Thymus (tissue), 14 donors: ENCODE measurements at places on chromosomes 2 and 18. TPM values are rescaled to one million over a fixed set of nuclear protein-coding genes. Genes with fewer than 3 reads are reported as not detected.
A peak's percentile ranks its signal among the peaks of the same experiment; 100 is the strongest.

- DNase-seq, result no peak
- H3K36me3 ChIP-seq, result no peaks in the 10 kb centered on the region
- H3K27me3 ChIP-seq, result no peaks in the 10 kb centered on the region
- H3K4me1 ChIP-seq, result no peaks in the 10 kb centered on the region
Observed at GRCh38 chr18:24790347-24790746, 329.9 kb downstream of the HRH4 start.

DNA sequence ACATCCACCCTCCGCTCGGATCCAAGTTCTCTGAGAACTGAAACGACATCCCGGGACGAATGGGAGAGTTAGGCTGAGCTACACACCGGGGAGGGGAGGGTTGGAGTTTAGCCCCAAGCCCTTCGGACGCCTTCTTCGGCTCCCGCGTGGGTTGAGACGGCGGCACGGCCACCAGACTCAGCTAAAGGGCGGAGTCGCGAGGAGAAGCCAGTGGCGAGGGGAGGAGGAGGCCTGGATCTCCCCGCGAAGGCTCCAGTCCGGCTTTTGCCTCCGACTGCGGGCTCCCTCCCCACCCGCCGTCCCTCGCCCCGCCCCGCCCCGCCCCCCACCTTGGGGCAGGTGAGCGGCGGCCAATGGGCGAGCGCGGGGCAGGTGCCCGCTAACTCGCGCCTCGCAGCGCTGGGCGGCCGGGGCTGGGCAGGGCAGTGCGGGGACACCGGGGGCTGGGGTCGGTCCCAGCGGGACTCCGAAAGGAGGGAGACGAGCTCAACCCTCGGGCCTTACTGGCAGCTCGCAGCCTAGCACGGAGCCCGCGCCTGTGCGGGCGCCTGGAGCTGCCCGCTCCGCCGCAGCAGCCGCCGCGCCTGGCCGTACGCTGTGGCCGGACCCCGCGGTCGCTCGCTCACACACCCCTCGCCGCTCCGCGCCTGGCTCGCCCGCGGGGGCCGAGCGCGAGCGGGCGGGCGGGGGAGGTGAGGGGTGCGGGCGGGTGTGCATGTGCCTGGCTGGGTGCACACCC lies at the start of gene EMX1:
Gene EMX1 (plus strand): TSS at position 382 of the 739 bp plus-strand sequence. CDS start 334 bp downstream, at position 716.
- peaks cover 33% of the 10 kb centered on the region for H3K4me1 ChIP-seq
- H3K36me3 ChIP-seq, result no peaks in the 10 kb centered on the region
- H3K27me3 ChIP-seq, result peaks cover 88% of the 10 kb centered on the region
- H3K4me3 ChIP-seq, result peak within 1 kb of the TSS; percentile 44
- peak; percentile 76 for DNase-seq

DNA sequence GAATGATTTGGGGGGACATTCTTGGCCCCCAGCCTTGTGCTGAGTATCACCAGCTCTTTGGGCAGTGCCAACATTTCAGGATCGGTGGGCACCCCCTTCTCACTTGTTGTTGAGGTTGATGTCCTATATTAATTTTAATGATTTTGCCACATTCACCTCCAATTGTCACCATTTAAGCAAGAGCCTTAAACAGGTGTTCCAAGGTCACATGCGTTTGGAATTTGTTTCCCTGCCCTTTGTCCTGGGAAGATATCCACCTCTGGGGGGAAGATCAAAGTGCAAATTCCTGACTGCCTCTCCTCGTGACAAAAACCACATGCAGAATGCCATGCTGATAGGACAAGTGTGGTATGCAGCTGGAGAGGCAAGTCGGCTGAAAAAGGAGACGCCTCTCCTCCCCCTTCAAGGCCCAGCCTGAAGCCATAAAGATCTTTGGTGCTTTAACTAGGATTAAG lies 72.5 kb upstream of the ID2 start:
- H3K27ac ChIP-seq, result no peak overlapping the region
- H3K4me3 ChIP-seq, result no peak overlapping the region
- no peaks in the 10 kb centered on the region for H3K36me3 ChIP-seq

- peaks cover 4% of the 10 kb centered on the region for H3K36me3 ChIP-seq
- no peak overlapping the region for H3K27ac ChIP-seq
- H3K4me1 ChIP-seq, result peaks cover 30% of the 10 kb centered on the region
- DNase-seq, result no peak
- H3K27me3 ChIP-seq, result no peaks in the 10 kb centered on the region
Observed at GRCh38 chr2:233422649-233423551, 68.6 kb downstream of the DGKD start.

DNA sequence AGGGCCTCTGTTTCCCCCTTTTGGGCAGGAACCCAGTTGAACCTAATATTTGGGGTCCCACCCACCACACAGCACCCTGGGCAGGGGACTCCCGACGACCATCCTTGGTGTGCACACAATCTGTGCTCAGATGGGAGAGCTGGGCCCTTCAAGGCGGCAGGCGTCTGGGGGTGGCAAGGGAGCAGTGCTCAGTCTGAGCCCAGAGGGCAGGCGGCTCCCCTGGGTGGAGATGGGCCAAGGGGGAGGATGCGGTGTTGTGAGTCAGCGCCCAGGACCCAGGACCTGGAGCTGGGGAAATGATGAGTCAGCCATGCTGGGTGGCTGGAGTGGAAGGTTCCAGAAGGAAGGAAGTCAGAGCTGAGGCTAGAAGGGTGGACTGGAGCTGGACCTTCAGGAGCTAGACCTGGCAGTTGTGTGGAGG lies 3.8 kb downstream of the PROM2 start:
- H3K4me3 ChIP-seq, result no peak overlapping the region
- no peaks in the 10 kb centered on the region for H3K4me1 ChIP-seq
- H3K36me3 ChIP-seq, result no peaks in the 10 kb centered on the region
- no peaks in the 10 kb centered on the region for H3K27me3 ChIP-seq
- DNase-seq, result no peak
- H3K27ac ChIP-seq, result no peak overlapping the region

GRCh38 chr2:170025223-170025622 lies 152.7 kb upstream of the MYO3B start:
- no peak overlapping the region for H3K27ac ChIP-seq
- no peaks in the 10 kb centered on the region for H3K4me1 ChIP-seq
- H3K27me3 ChIP-seq, result no peaks in the 10 kb centered on the region
- H3K36me3 ChIP-seq, result no peaks in the 10 kb centered on the region
- no peak overlapping the region for H3K4me3 ChIP-seq

DNA sequence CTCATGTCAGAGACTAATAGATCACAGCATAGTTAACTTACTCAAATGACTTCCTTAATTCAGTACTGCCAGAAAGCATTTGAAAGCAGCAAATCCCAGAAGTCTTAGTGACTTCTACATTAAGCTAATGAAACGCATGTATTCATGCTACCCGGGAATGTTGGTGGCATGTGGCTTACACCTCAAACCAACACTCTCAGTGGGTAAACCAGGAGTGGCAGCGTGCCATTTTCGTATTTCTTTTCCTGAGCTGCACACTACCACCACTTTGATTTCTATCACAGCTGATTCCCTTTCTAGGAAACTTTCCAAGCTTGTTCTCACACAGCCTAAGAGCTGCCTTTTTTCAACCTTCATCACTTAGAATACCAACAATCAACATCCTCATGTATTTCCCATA lies 646.6 kb downstream of the NRXN1 start:
- no peak for DNase-seq
- no peaks in the 10 kb centered on the region for H3K27me3 ChIP-seq
- H3K4me1 ChIP-seq, result no peaks in the 10 kb centered on the region
- no peak overlapping the region for H3K27ac ChIP-seq
- H3K36me3 ChIP-seq, result no peaks in the 10 kb centered on the region

IL1RL1 gene
- total RNA-seq, result 1.1 TPM

GRCh38 chr18:8942021-8942908 lies 160.2 kb upstream of the NDUFV2 start:
- H3K27me3 ChIP-seq, result no peaks in the 10 kb centered on the region
- peaks cover 14% of the 10 kb centered on the region for H3K4me1 ChIP-seq
- no peaks in the 10 kb centered on the region for H3K36me3 ChIP-seq
- no peak for DNase-seq
- no peak overlapping the region for H3K4me3 ChIP-seq
- H3K27ac ChIP-seq, result no peak overlapping the region

DNA sequence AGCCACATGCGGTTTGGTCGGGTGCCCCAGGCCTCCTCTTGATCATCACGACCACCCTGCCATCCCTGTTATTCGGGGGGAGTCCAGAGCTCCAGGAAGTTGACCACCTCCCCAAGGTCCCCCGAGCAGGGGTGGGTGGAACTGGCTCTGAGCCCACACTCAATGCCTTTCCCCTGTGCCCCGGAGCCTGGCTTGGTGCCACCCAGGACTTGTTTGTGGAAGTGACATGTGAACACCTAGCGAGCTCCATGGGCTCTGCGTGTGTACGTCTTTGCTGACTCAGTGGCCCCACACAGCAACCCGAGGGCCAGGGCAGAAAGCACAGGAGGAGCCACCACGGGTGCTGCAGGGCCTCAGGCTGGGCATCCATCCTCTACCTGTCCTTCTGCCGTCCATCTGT lies 32.5 kb downstream of the ODC1 start:
- no peak overlapping the region for H3K27ac ChIP-seq
- no peak overlapping the region for H3K4me3 ChIP-seq
- no peaks in the 10 kb centered on the region for H3K27me3 ChIP-seq
- no peaks in the 10 kb centered on the region for H3K36me3 ChIP-seq

DNA sequence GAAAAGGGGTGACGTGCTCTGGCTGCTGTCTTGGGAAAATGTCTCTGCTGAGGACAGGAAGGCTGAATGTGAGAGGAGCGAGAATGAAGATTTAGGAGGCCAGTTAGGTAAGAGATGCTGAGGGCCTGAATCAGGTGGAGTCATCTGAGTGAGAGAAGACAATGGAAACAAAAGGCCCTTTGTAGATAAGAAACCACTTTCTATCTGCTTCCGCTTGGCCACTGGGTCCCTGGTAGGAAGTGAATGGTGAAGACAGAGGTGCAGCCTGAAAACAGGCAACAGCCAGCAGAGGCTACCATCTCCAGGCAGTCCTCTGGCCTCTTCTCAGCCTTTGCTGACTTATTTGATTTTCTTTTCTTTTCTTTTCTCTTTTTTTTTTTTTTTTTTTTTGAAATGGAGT lies 374.0 kb upstream of the SLC14A2 start:
- no peaks in the 10 kb centered on the region for H3K36me3 ChIP-seq
- DNase-seq, result no peak
- no peak overlapping the region for H3K27ac ChIP-seq
- no peaks in the 10 kb centered on the region for H3K27me3 ChIP-seq
- no peak overlapping the region for H3K4me3 ChIP-seq

RGPD6 gene
- total RNA-seq, result 10.0 TPM

DNA sequence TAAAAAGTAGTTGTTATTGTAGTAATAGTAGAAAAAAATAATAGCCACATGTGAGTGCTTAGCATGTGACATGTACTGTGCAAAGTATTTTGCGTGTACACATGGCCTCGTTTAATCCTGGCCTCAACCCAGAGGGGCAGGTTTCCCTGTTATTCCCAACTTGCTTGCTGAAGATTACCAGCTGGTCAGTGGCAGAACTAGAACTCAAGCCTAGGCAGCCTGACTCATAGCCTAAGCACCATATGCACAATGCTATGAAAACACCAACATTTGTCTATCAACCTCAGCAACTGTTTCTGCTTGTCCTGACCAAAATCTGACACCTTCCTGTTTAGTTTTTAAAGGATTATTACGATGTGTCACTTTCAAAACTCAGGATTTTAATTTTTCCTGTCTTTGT lies 234.9 kb upstream of the SMAD7 start:
- H3K4me3 ChIP-seq, result no peak overlapping the region
- no peak overlapping the region for H3K27ac ChIP-seq
- H3K27me3 ChIP-seq, result no peaks in the 10 kb centered on the region
- no peaks in the 10 kb centered on the region for H3K36me3 ChIP-seq

SLC14A1 gene
- 2.8 TPM for total RNA-seq

DNA sequence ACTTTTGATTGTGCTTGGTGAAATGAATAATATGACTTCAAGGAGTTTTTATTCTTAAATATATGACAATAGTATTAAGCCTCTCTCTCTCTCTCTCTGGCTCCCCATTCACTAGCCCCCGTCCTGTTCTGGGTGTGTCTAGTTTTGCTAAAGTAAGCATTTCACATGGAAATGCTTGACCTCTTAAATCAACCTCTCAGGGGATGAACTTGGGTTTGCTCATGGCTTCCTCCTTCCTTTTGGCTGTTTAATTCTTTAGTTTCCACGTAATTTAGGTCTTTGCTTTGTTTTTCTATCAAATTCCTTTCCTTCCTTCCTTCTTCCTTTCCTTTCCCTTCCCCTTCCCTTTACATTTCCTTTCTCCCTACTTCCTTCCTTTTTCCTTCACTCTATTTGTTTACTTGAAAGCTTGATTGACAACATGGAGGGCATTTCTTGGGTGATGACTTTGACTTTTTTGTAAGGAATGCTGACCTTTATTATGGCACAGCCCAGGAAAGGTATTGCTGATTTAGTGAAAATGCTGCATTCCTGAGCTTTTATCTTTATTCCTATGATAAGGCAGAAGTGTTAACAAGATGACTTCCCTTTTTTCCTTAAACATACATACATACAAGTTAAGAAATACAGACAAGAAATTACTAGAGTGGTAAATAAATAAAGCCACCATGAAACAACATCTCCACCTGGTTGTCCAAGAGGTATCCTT lies 3.6 kb downstream of the DPP4 start:
- H3K27ac ChIP-seq, result no peak overlapping the region
- no peaks in the 10 kb centered on the region for H3K36me3 ChIP-seq
- no peak overlapping the region for H3K4me3 ChIP-seq
- no peak for DNase-seq
- peaks cover 3% of the 10 kb centered on the region for H3K27me3 ChIP-seq
- peaks cover 32% of the 10 kb centered on the region for H3K4me1 ChIP-seq

RBM44 gene
- 0.85 TPM for total RNA-seq

DNA sequence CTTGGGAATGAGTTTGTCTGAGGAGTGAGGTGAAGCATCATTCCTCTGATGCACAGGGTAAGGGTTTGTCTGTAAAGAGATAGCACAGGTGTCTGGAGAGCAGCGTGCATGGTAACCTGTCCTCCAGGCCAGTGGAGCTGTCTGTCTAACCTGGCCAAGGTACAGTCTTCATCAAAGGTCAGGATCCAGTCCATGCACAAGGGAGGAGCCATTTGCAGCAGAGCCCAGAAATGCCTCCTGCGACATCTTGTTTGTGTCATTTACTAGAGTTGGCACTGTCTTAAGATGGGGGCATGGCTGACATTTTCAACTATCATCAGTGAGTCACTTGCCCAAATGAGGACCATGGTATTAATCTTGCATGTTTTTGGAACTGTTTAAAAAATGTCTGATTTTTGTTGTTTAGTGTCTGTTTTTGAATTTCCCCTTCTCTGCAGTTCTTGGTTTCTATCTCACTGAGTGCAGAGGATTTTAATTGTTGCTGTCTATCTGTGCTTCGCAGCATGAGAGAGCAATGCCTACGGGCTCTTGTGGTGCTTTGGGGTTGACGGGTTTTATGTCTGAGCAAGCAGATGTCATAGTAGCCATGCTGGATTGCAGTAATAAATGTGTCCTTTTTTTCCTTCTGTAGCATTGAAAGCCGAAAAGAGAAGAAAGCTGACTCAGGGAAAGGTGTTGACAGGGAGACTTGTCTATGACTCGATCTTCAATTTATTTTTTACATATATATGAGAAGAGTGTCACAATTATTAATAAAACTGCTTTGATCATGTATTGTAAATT lies 91.3 kb downstream of the DPP4 start:
- no peak for DNase-seq
- H3K4me1 ChIP-seq, result no peaks in the 10 kb centered on the region
- H3K4me3 ChIP-seq, result no peak overlapping the region
- no peak overlapping the region for H3K27ac ChIP-seq

- DNase-seq, result no peak
- no peaks in the 10 kb centered on the region for H3K4me1 ChIP-seq
- H3K4me3 ChIP-seq, result no peak overlapping the region
- H3K27ac ChIP-seq, result no peak overlapping the region
- no peaks in the 10 kb centered on the region for H3K36me3 ChIP-seq
Observed at GRCh38 chr2:109009920-109010610, 21.0 kb upstream of the EDAR start.

MAP3K19 gene
- total RNA-seq, result 0.05 TPM

CCDC148 gene
- 1.1 TPM for total RNA-seq
